BJ (cell line): ENCODE measurements at places on chromosomes 5 and 9.

- DNase-seq: no peak
Observed at GRCh38 chr5:100644185-100644584, 109.0 kb downstream of the FAM174A start.

DNA sequence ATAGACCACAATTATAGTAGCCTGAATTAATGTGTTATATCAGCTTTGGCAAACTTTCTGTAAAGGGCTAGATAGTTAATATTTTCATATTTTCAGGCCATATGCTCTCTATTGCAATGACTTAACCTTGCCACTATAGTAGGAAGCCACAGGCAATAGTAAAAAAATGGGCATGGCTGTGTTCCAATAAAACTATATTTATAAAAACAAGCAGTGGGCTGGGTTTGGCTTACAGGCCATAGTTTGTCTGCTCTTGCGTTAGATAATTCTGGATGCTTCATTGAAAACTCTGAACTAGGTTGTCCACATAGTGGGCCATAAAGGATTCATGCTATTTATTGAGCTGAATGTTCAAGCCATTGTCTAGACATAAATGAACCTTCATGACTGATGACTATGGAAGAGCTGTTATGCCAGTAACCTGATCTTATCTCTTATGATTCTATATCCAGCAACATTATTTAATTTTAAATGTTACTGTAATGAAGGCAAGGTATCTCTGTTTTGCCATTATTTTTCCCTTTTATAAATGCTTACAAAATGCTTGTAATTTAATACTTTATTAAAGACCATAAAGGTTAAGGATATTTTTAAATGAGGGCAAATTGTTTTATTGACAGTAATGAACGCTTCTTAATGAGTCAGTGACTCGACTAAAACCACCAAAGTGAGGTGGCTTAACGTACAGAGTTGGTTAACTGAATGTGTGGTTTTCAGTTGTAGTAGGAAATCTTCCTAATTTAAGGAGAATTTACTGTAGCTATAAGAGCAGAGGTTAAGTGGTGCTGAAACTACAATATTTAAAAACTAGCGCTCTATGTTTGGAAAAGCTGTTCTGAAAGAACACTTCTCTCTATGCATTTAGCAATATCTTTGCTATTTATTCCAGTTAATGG, 560.6 kb downstream of the PRR16 start:
- DNase-seq: no peak

DNA sequence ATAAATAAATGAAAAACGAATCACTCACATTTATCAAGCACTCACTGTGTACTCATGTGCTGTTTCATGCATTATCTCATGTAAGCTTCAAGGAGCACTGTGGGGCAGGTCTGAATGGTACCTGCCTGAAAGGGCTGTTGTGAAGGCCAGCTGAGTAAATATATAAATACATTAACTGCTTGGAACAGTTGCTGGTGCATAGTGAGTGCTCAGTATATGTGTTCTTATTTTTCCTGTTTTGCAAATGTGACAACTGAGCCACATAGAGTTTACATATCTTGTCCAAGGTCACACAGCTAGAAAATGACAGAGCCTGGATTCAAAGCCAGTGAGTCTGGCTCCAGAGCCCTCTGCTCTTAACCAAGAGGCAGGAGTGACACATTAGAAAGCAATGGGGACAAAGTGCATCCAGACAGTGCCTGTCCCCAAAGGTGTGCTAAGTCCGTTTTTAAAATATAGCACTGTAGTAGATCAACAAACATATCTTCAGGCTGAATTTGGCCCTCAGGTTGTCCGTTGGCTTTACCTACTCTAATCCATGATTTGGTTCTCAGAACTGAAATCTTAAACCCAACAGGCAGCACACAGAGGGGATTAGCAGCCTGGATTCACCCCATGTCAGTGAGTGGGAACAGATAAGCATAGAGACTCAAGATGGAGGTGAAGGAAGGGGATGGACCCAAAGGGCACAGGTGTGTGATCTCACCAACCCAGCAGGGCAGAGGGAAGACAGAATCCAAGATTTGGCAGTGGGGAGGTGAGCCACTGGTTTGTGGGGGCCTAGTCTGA, 70.8 kb downstream of the WWC1 start:
- DNase-seq: no peak

DNA sequence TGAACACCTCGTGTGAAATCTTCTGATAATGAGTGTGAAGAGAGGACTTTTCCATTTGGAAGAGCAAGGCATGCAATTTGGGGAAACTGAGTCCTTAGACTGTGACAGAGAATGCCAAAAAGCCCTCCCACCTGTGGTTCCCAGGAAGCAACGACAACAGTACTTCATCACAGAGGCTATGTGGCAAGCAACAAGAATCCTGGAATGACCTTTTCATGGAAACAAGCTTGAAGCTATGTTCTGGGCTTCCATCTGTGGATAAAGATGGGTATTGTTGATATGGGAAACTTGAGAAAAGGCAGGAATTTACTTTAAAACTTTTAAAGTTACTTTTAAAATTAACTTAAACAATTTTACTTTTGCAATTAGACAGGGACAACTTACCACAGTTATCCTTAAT, 131.2 kb upstream of the ANKH start:
- DNase-seq: no peak

DNA sequence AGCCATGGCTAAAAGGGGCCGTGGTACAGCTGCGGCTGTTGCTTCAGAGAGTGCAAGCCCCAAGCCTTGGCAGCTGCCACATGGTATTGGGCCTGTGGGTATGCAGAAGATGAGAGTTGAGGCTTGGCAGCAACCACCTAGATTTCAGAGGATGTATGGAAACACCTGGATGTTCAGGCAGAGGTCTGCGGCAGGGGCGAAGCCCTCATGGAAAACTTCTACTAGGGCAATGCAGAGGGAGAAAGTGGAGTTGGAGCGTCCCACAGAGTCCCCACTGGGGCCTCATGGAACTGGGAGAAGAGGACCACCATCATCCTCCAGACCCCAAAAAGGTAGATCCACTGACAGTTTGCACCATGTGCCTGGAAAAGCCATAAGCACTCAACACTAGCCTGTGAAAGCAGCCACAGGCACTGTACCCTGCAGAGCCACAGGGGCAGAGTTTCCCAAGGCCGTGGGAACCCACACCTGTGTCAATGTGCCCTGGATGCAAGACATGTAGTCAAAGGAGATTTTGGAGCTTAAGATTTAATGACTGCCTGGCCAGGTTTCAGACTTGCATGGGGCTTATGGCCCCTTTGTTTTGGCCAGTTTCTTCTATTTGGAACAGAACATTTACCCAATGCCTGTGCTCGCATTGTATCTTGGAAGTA, 65.9 kb downstream of the DMXL1 start:
- no peak for DNase-seq

DNA sequence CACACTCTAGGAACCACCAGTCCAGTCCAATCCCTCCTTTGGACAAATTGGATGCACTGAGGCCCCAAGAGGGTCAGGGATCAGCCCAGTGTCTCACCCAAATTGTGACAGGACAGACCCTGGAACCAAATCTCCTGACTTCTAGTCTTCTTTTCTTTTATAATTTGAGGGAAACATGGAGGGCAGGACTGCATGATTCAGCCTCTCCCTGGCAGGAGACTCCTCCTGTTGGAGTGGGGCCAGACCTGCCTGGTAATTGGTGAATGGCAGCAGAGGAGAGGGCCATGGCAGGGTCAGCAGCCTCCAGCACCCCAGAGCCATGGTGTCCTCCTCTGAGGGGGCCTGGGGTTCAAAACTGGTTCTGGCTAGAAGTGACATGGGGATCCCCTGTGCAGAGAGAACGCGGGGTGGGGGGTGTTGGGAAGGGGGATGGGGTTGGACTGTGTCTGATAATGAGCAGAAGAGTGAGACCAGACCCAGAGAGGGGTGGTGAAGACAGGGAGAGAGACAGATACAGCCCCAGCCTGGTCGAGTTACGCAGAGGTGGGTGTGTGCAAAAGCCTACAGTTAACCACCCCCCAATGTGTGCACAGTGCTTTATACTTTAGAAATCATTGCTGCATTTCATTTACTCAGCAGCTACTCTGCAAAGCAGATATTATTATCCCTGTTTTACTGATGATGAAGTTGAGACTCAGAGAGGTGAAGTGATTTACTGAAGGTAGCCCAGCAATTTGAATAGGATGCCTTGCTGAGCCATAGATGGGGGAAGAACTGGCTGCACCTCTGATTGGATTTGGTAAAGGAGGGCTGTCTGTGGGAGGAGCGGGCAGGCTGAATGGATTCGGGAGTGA, 3.8 kb upstream of the SYNPO start:
- no peak for DNase-seq

DNA sequence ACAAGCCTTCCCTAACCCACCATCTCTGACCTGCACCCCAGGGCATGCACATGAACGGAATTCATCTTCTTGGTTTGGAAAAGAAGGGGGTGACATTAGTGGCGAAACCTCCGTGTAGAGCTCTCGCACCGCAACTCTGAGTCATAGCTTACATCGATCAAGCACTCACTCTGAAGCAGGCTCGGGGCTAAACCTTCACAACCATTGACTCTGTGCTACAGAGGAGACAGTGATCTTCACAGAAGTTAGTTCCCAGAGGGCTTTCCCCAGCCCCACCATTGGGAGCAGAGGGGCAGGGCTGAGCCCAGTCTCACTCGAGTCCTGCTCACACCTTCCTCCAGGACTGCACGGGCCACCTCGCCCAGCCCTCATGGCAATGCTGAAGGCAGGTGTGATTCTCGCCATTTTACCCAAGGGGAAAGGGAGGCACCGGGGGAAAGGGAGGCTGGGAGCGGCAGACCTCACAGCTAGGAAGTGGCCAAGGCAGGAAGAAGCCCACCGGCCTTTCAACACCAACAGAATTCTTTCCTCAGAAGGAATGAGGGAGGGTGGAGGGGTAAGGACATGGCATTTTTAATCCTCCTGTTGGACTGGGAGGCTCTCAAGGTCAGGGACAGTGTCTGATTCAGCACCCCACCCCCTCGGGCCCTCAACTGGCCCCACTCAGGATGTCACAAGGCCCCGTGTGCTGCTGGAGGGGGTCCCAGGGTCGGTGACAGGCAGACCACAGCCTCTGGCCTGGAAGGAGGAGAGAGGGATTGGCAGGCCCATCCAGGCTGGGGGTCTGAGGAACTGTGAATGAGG, 25.9 kb upstream of the IL17B start:
- no peak for DNase-seq

DNA sequence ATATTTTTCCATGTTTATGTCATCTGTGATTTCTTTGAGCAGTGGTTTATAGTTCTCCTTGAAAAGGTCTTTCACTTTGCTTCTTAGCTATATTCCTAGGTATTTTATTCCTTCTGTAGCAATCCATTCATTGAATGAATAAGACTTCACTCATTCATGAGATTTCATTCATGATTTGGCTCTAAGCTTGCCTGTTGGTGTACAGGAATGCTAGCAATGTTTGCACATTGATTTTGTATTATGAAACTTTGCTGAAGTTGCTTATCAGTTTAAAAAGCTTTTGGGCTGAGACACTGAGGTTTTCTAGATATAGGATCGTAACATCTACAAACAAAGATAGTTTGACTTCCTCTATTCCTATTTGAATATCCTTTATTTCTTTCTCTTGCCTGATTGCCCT, 15.9 kb downstream of the RLN2 start:
- DNase-seq: no peak
